ENCODE measurements at places on chromosomes 6 and 20. TPM values are rescaled to one million over a fixed set of nuclear protein-coding genes. Genes with fewer than 3 reads are reported as not detected.

DNA sequence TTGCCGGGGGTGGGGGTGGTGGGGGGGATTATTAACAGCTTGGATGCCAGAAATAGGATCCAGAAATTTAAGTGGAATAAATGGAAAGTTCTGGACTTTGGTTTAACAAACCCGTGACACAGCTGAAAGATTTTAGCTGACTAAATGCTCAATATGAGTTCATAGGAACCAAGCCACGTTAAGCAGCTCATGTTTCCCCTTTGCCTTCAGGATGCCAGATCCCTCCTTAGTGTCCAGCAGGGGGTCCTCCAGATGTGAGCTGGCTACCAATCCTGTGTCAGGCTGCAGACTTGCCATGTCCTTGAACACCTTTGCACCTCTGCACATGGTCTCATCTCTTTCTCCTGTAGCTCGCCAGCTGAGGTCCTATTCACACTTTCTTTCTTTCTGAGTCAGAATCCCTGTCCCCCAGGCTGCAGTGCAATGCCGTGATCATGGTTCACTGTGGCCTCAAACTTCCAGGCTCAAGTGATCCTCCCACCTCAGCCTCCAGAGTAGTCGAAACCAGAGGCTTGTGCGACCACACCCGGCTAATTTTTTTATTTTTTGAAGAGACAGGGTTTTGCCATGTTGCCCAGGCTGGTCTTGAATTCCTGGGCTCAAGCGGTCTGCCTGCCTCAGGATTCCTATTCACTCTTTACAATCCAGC is 133.3 kb upstream of the ARMC2 start:
- no peaks in the 10 kb centered on the region for H3K36me3 ChIP-seq
- H3K4me1 ChIP-seq, result peaks cover 6% of the 10 kb centered on the region
- no peaks in the 10 kb centered on the region for H3K27me3 ChIP-seq
- no peak for DNase-seq
- no peak overlapping the region for H3K27ac ChIP-seq
- no peak overlapping the region for H3K4me3 ChIP-seq

- DNase-seq, result no peak
- no peaks in the 10 kb centered on the region for H3K36me3 ChIP-seq
- no peaks in the 10 kb centered on the region for H3K4me1 ChIP-seq
- no peak within 1 kb of the TSS for H3K27ac ChIP-seq
- H3K27me3 ChIP-seq, result peaks cover 3% of the 10 kb centered on the region
Observed at GRCh38 chr6:117265410-117266256, at the start of gene VGLL2. Gene VGLL2, plus strand, starts transcription at chr6:117265558. Its CDS starts 206 bp downstream, at chr6:117265764.

DNA sequence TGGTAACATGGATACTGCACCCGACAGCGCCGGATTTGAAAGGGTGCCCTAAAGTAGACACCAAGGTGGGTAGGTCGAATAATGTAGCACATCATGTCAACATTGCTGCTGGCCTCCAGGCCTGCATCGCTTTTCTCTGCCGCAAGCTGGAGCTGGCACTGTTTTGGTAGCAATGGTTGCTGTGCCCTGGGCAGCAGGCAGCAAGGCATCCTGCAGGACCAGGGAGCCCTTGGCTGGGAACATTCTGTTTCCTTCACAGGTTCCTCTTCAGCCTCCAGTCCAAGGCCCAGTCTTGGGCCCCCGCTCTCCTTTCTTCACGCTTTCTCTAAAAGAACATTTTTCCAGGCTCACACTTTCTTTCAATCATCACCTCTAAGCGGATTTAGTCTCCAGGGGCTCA is 365.8 kb upstream of the JARID2 start:
- H3K4me1 ChIP-seq, result peaks cover 16% of the 10 kb centered on the region
- no peaks in the 10 kb centered on the region for H3K27me3 ChIP-seq
- H3K36me3 ChIP-seq, result no peaks in the 10 kb centered on the region
- no peak for DNase-seq

DNA sequence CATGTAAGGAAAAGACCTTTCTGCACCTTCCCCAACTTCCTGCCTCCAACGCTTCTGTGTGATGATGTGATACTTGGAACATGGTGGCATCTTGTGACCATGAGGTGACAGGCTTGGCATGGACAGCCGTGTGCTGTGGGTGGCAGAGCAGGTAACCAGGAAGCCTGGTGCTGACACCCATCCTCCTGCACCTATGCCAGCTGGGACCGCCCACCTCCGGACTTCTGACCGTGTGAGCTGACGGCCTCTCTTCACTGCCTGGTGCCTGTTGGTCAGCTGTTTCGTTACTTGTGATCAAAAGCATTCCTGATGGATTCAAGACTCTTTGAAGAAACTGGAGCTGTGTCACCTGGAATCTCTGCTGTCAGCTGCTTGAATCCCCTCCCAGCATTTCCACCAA is 70.3 kb downstream of the TMEM242 start:
- no peaks in the 10 kb centered on the region for H3K4me1 ChIP-seq
- H3K27ac ChIP-seq, result no peak overlapping the region
- no peaks in the 10 kb centered on the region for H3K36me3 ChIP-seq
- no peaks in the 10 kb centered on the region for H3K27me3 ChIP-seq

GRCh38 chr6:45652416-45652815 is 274.7 kb upstream of the SUPT3H start:
- no peaks in the 10 kb centered on the region for H3K27me3 ChIP-seq
- H3K27ac ChIP-seq, result no peak overlapping the region
- no peak overlapping the region for H3K4me3 ChIP-seq

DNA sequence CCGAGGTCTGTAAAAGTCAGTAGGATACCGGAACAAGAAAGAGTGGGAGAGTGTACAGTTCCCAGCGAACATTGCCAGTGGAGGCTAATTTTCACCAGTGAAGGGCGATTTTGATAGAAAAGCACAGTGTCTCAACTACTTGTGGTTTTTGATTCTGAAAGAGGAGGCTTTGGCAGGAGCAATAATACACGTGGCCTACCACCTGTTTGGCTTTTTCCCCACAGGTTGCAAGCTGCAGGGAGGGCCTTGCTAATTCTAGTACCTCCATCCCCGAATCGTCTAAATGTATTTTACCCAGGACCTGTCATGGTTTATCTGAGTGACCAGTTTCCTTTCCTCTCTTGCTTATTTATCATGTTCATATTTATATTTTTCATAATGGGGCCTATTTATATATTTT is 3.3 kb upstream of the EFCAB8 start:
- H3K27me3 ChIP-seq, result no peaks in the 10 kb centered on the region
- no peak overlapping the region for H3K27ac ChIP-seq
- no peak overlapping the region for H3K4me3 ChIP-seq
- no peak for DNase-seq
- H3K4me1 ChIP-seq, result no peaks in the 10 kb centered on the region
- no peaks in the 10 kb centered on the region for H3K36me3 ChIP-seq

- no peaks in the 10 kb centered on the region for H3K27me3 ChIP-seq
- DNase-seq, result peak; percentile 45
- no peaks in the 10 kb centered on the region for H3K4me1 ChIP-seq
- H3K36me3 ChIP-seq, result peaks cover 17% of the 10 kb centered on the region
Observed at GRCh38 chr20:3751675-3752385, 15.7 kb downstream of the ADISSP start.

DNA sequence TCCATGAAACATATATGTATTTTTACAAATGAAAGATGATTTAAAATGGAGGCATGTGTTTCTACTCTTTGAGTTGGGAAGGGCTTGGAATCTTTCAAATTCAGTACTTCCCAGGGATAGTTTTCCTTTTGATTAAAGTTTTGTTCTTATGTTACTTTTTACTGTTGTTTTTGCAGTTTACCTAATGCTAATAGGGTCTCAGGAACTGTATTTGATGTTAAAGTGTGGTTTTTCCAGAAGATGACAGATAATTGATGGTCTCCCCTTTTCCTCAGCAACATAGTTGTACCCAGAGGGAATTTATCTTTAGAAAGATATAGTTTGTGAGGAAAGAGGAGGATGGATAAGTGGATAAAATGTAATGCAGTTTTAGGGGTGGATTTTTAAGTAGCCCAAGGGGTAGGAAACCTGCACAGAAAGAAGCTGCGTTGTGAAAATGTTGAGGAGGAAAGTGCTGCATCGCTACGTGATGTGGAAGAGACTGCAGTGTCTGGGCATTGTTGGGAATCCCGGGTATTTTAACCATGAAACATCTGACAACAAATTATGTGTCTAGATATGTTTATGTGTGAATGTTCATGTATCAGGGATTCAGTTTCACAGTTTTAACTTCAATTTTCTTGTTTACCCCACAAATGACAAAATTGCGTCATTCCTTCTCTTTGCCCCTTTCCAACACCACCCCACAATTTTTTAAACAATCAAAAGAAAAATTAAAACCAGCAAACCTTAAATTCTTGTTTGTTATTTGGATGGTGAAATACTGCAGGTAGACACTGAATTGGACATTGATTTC is 42.3 kb downstream of the GNAS start:
- no peak for DNase-seq
- no peaks in the 10 kb centered on the region for H3K27me3 ChIP-seq
- H3K27ac ChIP-seq, result peak overlapping the region; percentile 96
- H3K36me3 ChIP-seq, result peaks cover 7% of the 10 kb centered on the region
- peaks cover 44% of the 10 kb centered on the region for H3K4me1 ChIP-seq
- peak overlapping the region; percentile 1 for H3K4me3 ChIP-seq

JPH2 gene
- total RNA-seq, result 0.07 TPM

GRCh38 chr6:69631552-69632346 is 165.1 kb downstream of the LMBRD1 start:
- no peaks in the 10 kb centered on the region for H3K27me3 ChIP-seq
- H3K4me3 ChIP-seq, result no peak overlapping the region

CAGE1 gene
- total RNA-seq, result 0.22 TPM

WFDC5 gene
- not detected for total RNA-seq

BHLHE23 gene
- not detected for total RNA-seq

DNA sequence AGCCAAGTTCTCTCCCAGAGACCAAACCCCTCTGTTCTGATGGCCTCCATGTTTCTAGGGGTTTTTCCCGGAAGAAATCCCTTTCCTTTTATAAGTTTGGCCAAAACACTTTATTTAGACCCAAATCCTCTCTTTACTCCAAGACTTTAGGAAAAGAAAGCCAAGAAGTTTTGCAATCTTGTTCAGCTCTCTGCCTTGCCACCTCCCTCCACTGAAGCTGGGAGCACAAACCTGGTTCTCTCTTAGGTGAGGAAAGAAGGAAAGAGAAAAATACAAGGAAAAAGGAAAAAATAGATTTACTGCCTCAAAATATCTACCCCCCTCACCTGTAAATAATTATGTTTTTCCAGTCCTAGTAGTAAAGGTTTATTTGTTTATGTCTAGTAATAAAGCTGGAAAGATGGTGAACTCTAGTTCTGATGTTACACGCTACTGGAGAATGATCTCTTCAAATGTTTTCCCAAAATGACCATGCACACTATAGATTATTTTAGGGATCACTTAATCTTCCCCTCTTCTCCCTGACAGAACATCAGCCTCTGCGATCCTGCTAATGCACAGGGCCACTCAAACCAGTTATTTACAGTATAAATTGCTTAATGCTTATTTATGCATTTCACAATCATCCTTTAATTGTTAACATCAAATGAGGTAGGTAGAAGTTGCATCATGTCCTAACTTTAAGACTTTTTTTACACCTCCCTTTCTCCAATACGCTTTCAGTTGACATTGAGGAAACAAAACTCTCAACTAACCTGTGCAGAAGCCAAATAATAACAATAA is 10.9 kb upstream of the ARG1 start:
- no peak overlapping the region for H3K4me3 ChIP-seq
- no peaks in the 10 kb centered on the region for H3K36me3 ChIP-seq
- H3K27ac ChIP-seq, result no peak overlapping the region
- H3K4me1 ChIP-seq, result no peaks in the 10 kb centered on the region
- no peak for DNase-seq
- H3K27me3 ChIP-seq, result no peaks in the 10 kb centered on the region

- H3K36me3 ChIP-seq, result no peaks in the 10 kb centered on the region
- DNase-seq, result no peak
- no peaks in the 10 kb centered on the region for H3K27me3 ChIP-seq
- H3K27ac ChIP-seq, result no peak overlapping the region
- no peak overlapping the region for H3K4me3 ChIP-seq
Observed at GRCh38 chr20:60263725-60264709, 305.8 kb downstream of the CDH26 start.

MYLK4 gene
- total RNA-seq, result 0.44 TPM

DNA sequence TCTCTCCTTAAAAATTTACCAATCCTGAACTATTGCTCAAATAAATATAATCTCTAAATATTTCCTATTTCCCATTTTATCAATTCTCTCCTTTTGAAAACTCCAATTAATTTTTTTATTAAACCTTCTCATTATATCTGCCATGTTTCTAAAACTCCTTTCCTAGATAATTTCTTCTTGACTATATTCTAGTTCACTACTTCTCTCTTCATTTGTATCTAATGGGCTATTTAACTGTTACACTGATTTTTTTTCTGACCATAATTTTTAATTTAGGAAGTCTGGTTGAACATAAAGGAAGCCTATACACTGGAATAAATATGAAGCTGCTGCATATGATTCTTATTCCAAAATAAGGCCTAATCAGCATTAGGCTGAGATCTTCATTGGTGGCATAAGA is 96.3 kb upstream of the PLN start:
- no peaks in the 10 kb centered on the region for H3K36me3 ChIP-seq
- no peak overlapping the region for H3K27ac ChIP-seq
- H3K27me3 ChIP-seq, result no peaks in the 10 kb centered on the region
- no peak for DNase-seq

DNA sequence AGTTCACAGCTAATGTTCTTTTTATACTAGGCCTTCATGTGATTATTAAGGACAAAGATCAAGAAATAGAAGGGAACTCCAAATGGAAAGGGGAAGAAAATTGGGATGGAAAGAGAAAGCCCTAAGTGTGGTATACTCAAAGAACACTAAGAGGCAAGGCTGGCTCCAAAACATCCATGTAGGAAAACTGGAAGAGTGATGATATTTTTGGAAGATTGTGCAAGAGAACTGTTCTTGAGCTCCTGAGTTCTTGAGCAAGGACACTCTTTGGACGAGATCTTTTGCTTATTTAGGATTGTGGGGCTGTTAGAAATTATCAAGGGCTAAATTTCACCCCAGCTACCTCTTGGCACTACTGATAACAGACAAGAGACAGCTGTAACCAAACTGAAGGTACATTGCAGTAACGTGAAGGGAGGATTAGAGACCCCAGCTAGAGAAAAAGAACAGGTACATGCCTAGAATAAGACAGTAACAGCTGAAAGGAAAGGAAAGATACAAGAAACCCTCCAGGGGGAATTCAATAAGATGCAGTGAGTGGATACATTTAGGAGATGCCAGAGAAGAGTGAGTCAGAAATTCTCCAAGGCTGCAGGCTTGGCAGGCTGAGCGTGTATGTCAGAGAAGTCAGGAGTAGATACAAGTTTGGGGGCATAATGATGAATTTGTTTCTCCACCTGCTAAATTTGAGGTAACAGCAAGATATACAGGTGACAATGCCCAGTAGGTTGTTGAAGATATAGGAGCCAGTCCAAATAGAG is 69.7 kb downstream of the CBLN4 start:
- H3K4me3 ChIP-seq, result no peak overlapping the region
- no peak for DNase-seq
- no peaks in the 10 kb centered on the region for H3K4me1 ChIP-seq
- H3K36me3 ChIP-seq, result no peaks in the 10 kb centered on the region
- no peak overlapping the region for H3K27ac ChIP-seq
- no peaks in the 10 kb centered on the region for H3K27me3 ChIP-seq
